ENCODE measurements at places on chromosomes 5 and 9.

DNA sequence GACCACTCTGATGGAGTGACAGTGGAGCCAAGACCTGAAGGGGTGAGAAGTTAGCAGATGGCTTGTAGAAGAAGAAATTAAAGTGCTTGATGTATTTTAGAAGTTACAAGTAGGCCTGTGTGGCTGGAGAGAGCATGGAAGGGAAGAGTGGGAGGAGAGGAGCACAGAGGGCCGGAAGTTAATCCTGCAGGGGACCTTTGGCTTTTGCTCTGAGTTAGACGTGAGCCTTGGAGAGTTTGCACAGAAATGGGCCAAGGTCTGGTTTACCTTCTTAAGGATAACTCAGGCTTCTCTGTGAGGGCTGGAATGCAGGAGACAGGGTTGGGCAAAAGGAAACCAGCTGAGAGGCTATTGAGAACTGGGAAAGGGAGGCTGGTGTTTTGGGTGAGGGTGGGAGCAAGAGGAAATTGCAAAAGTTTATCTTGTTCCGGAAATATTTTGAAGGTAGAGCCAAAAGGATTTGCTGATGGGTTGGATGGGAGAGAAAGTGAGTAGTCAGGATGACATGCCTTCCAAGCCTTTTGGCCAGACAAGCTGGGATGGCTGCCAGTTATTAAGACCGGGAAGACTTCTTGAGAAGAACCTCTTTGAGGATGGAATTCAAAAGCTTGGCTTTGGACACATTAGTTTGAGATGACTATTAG is 17.5 kb upstream of the F2RL1 start:
- no peak for DNase-seq

DNA sequence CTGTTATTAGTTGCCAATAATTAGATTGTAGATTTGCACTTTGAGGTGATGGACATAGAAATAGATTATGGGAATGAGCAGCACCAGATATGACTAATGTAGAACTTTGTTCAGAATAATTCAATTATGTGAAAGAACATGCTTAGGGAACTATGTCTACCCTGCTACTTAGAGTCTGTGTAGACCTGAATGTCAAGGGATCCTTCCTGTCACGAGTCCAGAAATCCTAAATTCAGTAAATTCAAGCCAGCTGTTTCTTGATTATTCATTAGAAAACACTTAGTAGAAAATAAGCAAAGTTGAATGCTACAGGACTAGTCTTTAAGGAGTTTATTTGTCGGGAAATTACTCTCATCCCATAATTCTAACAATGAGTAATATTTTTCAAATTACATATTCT is 887.3 kb upstream of the SEMA6A start:
- DNase-seq, result no peak

DNA sequence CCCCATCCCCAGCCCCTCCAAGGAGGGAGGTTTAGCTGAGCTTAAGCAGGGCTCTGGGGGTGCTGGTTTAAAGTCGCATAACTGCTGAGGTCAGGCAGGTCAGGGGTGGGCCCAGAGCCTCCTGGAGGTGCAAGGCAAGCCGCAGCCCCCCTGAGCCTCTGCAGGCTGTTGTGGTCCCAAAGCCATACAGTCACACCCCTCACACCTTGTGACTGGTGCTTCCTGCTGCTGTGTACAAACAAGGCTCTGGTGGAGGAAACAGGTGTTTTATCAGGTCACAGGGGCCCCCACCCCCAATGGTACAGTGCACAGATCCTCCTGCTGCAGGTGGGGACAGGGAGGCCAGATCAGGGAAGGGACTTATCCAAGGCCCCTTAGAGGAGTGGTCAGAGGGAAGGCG is 8.0 kb downstream of the TCF7 start:
- no peak for DNase-seq

DNA sequence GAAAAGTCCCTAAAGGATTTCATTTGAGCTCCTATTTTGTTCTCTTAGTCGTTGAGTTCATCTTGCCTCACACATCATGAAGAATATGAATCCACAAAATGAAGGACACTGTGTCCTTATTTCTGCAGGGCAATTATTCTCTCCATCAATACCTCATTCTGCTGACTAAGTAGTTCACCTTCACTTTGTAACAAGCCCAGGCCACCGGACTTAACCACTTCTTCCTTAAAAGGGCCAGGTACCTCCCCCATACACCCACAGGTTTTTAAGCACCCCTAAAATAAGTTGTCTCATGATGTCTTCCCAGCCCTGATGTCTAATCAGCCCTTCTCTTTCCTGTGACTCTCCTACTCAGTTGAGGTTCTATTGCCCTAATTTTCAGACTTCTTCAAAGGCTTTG is 67.1 kb upstream of the PLPP6 start:
- no peak for DNase-seq

DNA sequence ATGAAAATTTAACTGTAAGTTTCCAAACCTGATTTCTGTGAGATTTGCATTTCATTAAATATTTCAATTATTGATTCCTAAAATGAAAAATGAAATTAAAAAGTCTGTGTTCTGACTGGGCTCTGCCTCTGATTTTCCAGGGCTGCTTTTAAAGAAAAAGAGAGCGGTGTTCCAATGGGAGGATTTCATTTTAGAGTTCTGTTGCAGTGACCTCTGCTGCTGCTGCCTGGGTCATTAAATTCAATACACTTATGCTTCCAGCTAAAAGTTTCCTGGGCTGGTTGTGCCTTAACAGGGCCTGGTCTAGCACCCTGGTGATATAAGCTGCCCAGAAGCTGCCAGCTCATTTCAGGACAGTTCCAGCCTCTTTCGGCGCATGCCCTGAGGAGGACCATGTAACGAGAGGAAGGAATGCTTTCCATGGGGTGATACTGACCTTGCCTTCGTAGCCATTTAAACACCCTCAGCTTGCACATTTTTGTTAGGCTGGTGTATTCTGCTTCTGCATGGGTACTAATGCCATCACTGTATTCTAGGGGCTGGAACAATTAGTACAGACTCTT is 93.3 kb downstream of the TMEM174 start:
- no peak for DNase-seq

DNA sequence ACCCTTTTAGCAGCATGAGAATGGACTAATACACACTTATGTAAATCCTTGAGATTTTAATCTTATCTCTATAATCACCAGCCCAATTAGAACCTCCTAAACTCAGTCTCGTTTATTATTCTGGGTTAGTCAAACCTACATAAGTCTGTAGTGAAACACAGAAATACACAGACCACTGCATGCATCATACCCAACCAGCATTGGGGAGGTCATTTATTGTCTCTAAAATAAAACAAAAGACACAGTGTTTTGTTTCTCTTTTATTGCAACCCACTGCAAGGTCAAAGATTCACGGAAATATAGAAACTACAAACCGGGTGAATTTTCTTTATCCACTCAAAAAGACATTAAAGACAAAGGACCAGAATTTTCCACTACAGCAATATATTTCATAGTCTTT is 188.1 kb upstream of the EFNA5 start:
- no peak for DNase-seq

- DNase-seq, result no peak
Measured at GRCh38 chr5:15831408-15831807, 331.4 kb downstream of the FBXL7 start.

Data from activated CD4-positive, alpha-beta T cell treated with anti-CD3 and anti-CD28 coated beads, Interleukin-10, Interleukin-2, amounts not matched to agents 100 ng/mL and 50 ng/mL, durations not matched to agents 16 hours and 8 hours (primary cell).